Vagina (tissue), 2 donors: ENCODE measurements at places on chromosomes 13 and 19.

DNA sequence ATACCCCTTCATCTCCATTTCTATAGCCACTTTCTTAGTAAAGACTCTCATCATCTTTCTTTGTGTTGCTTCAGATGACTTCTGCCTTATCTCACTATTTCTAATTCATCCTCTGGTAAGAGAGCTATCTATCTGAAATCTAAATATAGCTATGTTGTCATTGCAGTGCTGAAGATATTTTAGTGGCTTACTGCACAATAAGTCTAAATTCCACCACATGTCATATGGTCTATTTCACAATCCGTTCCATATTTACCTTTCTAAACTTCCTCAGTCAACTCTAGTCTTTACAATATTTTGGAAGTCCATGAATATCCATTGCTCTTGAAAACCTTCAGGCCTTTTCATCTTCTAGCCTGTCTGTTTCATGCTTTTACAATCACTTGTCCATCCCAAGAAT is 465.1 kb upstream of the SLC10A2 start:
- DNase-seq, result no peak

GRCh38 chr13:34223984-34224383 is 406.0 kb downstream of the RFC3 start:
- DNase-seq, result no peak

GRCh38 chr13:43348397-43348796 is 325.0 kb downstream of the DNAJC15 start:
- no peak for DNase-seq

GRCh38 chr13:91133941-91134802 is 213.3 kb upstream of the MIR17HG start:
- no peak for DNase-seq

- no peak for DNase-seq
These were observed at the start of gene DGKH for GRCh38 chr13:42048342-42048683. DGKH (plus strand) TSS chr13:42048648; CDS start chr13:42048774, 126 bp downstream.

GRCh38 chr13:44769686-44770085 is 193.6 kb upstream of the TSC22D1 start:
- DNase-seq, result no peak

- peak; percentile 86 for DNase-seq
These were observed 478.4 kb downstream of the FOXO1 start for GRCh38 chr13:40187841-40188591.

DNA sequence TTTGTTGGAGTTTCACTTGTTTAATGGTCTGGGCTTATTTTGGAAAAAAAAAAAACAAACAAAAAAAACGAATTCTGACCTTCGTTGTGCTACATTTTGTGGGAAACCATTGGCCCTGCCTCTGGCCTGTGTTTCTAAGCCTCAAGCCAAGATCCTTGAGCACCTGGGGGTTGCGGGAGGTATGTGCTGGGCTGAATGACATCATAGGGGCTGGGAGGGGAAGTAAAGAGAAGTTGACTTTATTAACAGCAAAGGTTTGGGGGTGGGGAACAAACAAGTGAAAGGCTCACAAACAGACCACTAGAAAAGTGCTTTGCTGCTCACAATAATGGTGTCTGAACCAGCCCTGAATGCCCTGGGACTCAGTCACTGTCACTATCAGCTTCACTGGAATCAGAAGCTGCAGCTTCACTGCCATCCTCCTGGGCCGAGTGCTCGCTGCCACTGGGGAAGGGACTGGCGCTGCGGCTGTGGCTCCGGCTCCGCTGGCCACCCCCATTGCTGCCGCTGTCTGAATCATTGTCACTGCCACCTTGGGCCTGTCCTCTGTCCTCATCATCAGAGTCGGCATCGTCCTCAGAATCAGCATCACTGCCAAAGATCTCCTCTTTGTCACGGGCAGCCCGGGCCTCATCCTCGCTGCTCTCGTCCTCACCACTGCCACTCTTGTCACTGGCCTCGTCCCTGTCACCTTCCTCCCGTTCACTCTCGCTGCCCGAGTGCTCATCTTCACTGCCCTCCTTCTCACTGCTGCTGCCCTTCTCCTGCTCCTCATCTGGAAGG is 5.1 kb downstream of the PAF1 start:
- DNase-seq, result no peak

GRCh38 chr19:16457195-16457953 is 14.4 kb downstream of the EPS15L1 start:
- no peak for DNase-seq

- no peak for DNase-seq
These were observed 311.7 kb downstream of the TBC1D4 start for GRCh38 chr13:75170311-75170710.

DNA sequence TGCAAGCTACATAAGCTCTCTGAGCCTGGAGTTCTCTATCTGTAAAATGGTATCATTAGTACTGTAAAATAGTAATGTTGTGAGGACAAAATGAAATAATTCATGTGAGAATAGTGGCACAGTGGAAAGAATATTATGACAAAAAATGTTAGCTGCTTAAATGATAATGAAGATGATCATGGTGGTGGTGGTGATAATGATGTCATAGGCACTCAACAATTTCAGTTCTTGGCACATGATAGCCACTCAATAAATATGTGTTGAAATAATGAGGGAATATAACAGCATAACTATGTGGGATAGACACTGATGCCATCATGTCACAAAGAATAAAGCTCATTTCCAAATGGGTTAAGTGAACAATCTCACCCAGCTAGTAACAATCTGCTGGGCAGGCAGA is 736.3 kb downstream of the EFNB2 start:
- no peak for DNase-seq

GRCh38 chr13:49403996-49404702 is 39.7 kb downstream of the CAB39L start:
- no peak for DNase-seq

DNA sequence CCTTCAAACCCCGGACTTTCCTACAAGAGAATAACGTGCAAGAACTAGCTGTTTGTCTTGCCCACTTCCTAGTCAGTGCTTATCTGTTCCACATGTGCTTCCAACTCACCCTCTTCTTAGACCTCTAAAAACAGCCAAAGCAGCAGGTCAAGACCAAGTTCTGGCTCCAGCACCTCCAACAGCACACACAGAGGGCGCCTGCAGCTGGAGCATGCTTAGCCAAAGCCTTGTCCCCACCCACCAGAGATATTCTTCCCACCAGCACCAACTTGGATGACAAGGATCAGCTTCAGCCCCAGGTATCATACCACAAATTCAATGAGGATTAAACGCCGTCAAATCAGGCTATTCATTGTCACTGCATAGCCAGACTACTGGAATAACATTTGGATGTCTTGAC is 17.9 kb downstream of the RCBTB1 start:
- DNase-seq, result no peak

GRCh38 chr13:113630804-113631203 is 27.2 kb downstream of the ATP4B start:
- no peak for DNase-seq

- DNase-seq, result no peak
These were observed 211.3 kb downstream of the PCCA start for GRCh38 chr13:100300243-100300642.

GRCh38 chr13:85367887-85368286 is 431.3 kb downstream of the SLITRK6 start:
- DNase-seq, result no peak

DNA sequence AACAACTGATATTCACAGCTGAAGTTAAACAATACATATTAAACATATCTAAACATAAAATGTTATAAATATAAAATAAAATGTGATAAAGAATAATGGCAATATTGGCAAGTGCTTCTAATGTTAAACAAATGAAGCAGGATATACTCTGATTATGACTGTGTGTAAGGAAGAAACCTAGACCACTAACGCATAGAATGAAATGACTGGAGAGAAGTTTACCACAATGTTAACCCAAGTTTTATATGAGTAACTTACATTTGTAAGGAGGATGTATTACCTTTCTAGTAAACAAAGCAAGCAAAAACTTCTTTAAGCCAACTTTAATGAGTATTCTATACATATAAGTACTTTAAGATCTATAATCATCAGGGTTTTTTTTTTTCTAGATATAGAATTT is 43.0 kb downstream of the RB1 start:
- no peak for DNase-seq
